ENCODE measurements at places on chromosomes 5 and 9.

DNA sequence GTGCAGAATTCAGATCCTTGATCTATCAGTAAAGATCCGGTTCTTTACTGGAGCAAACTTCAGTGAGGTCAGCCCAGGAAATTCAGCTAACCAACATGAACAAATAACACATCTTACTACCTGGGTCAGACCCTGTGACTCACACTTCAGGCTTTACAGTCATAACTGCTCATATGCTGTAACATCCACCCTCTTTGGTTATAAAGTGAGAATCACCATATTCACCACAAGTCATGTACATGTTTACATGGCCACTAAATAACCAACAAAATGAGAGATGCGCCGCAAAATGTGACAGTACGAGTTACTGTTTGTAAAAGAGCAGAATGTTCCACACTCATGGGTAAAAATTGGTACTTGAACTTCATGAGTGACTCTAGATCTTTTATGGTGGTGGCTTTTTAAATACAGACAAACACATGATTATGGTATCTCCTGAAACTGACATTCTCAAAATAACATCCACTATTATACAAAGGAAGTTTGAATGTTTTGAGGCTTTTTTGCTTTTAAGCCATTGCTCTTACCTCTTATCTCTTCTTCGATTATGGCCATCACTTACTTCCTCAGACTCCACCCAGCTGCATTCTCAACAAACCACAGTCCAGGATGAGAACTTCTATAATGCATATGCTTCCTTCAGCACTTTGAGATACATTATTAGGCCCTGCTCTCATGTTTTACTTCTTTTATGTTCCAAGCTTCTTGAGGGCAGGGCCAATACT is 516.6 kb downstream of the RAB3C start:
- peak; percentile 2 for DNase-seq

- DNase-seq = no peak
Observed at GRCh38 chr9:90881648-90882047, 80.0 kb downstream of the SYK start.

GRCh38 chr5:169875091-169875728 is 105.1 kb downstream of the INSYN2B start:
- no peak for DNase-seq

- no peak for DNase-seq
Observed at GRCh38 chr5:112419986-112420864, 1.1 kb upstream of the EPB41L4A start.

GRCh38 chr5:161535762-161536161 is 10.8 kb downstream of the GABRB2 start:
- DNase-seq = no peak

GRCh38 chr9:126534431-126535186 is 79.1 kb upstream of the LMX1B start:
- DNase-seq = no peak

DNA sequence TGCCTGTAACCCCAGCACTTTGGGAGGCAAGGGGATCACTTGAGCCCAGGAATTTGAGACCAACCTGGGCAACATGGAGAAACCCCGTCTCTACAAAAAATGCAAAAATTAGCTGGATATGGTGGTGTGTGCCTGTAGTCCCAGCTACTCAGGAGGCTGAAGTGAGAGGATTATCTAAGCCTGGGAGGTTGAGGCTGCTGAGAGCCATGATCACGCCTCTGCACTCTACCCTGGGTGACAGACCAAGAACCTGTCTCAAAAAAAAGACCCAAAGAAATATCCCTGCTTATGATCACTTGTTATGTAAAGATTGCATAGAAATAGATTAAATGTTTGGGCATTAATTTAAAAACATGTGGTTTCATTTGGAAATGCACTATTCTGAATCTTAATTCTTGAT is 125.1 kb downstream of the UGCG start:
- DNase-seq = no peak

GRCh38 chr5:32059761-32060530 is 114.2 kb downstream of the GOLPH3 start:
- no peak for DNase-seq

DNA sequence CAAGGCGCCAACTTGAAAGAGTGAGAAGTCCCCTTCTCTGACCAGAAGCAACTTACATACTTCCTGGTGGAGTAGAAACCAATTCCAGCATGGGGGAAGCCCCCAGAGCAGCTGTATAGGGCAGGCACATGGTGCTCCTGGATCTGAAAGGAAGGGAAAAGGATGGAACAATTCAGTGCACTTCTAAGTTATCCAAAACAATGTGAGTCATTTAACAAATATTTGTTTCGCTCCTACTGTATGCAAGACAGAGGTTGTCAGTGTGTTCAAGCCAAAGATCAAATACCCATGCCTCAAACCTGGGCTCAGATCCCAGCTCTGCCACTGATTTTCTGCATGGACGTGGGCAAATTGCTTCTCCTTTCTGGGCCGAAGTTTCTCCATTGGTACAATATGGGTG is 67.1 kb downstream of the LHX2 start:
- no peak for DNase-seq

DNA sequence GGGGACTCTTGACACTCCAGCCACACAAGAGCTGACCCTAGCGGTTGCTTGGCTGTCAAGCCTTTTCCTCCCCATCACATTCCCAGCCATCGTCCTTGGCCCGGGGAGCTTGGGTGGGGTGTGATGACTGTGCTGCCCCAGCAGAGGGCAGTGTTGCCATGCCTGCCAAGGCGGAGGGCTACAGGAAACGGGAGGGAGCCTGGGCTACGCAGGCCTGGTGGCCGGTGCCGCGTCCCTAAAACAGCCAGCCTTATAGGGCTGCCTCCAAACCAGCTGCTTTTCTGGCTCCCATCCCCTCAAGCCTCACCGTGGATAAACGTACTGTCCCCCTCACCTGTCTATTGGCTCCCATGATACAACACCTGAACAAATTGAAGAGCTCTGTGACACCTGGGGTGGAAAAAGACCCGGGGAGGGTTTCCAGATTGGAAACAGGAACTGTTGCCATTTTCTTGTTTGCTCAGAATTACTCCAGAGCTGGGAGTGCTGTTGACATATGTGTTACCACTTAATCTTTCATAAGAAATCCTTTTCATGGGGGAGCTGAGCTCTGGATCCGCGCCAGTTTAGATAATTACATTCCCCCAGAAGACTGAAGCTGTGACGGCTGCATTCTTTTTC is 72.8 kb upstream of the ASTN2 start:
- no peak for DNase-seq

DNA sequence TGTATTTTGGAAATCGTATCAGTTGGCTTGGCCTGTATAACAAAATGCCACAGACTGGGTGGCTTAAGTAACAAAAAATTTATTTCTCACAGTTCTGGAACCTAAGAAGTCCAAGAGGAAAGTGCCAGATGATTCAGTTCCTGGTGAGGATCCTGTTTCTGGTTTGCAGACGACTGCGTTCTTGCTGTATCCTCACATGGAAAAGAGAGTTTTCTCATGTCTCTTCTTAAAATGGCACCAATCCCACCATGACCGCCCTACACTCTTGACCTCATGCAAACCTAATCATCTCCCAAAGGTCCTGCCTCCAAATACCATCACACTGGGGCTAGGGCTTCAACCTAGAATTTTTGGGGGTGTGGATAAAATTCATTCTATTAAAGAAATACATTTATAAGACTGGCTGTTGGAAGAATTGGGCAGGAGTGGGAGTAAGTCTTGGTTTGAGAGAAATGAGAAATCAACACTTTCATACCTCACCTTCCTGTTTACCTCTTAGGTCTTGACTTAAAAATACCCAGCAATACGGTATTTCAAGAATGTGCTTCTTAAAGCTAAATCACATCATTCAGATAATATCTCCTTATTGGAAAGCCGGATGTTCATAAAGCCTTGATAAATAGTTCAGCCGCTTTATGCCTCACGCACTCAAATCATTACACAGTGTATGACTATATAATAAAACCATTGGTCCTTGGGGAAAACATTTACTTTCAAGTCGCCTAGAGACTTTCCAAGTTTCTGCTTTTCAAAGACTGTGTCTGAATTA is 28.7 kb downstream of the PTTG1 start:
- DNase-seq = no peak

- DNase-seq = no peak
Observed at GRCh38 chr9:126842220-126842842, 18.1 kb upstream of the ZBTB34 start.

DNA sequence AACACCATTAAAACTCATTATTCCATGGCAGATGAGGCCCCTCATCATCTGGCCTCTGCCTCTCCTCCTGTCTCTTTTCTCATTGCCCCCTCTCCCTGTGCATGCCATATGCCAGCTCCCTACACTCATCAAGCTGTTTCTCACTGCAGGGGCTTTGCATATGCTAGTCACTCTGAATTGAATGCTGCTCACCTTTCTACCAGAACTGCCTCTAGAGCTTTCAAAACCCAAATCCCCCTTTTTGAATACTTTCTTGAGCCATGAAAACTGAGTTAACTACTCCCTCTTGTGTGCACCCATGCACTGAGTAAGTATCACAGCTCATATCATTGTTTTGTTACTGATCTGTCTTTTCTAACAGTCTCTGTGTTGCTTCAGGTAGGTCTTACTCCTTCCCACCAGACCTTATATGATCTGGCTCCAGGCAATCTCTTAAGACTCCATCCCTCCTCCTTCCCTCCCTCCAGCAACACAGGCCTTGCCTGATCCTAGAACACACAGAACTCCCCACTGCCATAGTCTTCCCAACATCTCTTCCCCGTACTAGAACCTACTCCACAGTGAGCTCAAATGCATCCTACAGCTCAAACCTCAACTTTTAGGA is 60.5 kb downstream of the ASTN2 start:
- no peak for DNase-seq

DNA sequence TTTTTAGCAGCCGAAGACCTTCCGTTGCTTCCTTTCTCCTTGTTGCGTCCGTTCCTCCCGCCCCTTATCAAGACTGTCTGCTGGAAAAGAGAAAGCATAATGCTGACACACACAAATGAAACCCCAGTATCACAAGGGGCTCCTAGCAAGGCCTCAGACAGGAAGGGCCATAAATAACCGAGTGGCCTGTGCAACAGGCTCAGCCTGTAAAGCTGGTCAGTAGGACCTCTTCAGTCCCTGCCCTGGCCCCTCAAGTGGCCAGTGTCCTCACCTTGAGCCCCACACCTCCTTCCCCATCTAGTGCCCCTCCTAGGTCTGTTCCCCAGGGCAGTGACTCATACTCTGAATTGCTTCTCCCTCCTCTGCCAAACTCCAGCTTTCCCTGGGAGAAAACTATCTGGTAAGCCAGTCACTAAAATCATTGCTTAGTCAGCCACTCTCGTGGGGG is 174.6 kb upstream of the IL12B start:
- DNase-seq = no peak

DNA sequence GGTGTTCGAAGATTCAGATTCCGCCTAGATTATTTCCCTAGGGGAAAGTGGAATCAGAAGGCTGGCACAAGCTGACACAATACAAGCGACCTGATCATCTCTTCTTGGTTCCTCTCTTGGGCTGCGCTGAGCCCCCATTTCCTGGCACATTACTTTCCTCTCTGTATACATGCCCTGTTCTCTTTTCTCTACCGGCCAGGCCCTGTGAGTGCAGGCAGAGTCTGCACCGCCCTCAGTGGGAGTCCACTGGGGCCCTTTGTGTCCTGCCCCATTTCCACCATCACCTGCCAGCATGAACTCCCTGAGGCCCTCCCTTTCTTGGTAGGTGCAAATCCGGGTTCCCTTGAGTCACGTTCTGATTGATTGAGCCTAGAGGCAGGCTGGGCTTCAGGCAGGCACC is 287.9 kb downstream of the MSX2 start:
- DNase-seq = no peak

DNA sequence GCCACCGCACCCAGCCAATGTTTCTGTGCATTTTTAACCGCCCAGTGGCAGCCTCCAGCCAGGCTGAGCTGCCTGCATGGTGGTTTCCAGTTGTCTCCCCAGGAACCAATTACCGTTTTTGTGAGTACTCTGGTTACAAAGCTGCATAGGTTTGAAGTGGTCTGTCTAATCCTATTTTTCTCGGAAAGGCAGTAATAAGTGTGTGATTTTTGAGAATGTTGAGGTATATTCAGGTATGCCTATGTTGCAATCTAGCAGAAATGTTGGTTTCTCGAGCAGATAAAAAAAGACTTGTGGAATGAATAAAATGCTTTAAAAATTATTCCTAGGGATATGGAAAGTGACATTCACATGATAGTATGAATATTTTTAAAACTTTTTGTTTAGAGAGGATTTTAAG is 41.5 kb upstream of the ANKH start:
- no peak for DNase-seq

DNA sequence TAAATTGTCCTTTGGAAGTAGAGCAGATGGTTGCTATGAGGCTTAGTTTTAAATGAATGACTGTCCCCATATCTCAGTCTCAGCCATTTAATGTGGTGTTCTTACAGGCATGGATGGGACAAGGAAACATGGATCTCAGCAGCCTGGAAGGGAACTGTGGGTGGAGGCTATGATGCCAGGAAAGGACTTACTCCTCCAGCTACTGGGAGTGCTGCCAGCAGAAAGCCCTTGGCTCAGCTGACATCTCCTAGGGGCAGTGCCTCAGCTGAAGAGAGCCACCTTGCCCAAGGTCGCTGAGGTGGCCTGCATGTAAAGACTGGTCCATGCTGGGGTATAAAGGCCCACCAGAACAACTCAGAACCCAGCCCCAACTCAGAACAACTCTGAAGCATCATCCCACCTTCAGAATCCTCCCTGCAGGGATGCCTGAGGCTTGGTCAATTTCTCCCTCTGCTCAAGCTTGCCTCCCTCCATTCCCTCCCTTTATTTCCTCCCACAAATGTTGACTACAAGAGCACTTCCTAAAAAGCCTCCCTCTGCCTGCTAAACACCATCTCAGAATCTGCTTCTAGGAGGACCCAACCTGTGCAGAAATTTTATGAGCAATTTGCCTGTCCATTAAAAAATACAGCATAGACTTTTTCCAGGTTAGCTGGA is 1.8 kb upstream of the PDE8B start:
- no peak for DNase-seq

Measured in stimulated activated CD8-positive, alpha-beta memory T cell treated with anti-CD3 and anti-CD28 coated beads, Interleukin-4, amount 100 ng/mL, for 4 hours (primary cell).